Stimulated activated naive CD4-positive, alpha-beta T cell treated with Interleukin-2 at 50 U/mL for 16 hours (primary cell): ENCODE measurements at places on chromosomes 11 and 22.
A peak's percentile ranks its signal among the peaks of the same experiment; 100 is the strongest.

DNA sequence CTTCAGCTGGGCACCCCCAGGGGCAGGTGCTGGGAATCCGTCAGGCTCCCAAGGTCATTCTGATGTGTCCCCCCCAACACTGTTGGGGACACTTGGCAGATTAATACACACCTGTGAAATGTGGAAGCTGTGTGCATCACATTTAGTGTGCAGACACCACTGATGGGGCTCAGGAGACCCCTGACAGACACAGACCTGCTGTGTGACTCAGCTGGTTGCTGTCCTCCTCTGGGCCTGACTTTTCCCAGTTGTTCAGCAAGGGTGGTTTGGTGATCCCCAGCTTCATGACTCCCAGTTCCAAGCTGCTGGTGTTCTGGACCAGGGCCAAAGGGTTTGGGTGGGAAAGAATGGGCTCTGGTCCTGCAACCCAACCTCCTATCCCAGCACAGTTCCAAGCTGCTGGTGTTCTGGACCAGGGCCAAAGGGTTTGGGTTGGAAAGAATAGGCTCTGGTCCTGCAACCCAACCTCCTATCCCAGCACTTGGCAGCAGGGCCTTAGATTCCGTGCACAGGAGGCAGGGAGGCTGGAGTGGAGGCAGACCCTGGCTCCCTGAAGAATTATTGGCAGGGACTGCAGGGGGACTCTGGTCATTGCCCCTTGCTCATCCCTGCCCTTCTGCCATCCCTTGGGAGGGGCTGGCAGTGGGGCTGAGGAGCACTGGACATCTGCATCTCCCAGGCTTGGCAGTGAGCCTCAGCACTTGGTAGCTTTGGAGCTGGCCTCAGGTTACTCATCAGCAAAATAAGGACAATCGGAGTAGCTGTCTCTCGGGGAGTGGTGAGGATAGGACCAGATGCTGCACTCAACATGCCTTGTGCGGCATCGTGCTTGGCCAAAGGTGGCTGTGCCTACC lies 8.4 kb upstream of the OMP start:
- no peak for DNase-seq

DNA sequence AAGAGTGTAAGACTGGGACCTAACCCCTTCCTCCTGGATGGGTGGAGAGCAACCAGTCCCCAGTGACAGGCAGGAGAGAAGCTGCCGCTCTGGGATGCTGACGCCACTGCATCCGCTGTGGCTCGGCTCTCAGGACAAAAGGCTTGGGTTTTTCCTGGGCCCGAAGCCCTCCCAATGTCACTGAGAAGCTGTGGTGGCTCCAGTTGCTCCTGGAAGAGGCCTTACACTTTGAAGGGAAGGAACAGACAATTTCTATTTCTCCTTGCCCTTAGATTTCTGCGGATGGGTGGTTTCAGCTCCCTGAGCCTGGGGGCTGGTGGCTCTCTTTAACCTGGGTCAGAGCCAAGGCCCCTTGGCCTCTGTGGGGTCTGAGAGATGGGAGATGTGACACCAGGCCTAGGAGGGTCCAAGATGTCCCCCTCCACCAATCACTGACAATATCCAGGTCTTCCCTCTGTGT lies 21.4 kb downstream of the TPBGL start:
- DNase-seq = no peak

- DNase-seq = no peak
Observed at GRCh38 chr22:17410576-17410975, 41.3 kb downstream of the CECR2 start.

DNA sequence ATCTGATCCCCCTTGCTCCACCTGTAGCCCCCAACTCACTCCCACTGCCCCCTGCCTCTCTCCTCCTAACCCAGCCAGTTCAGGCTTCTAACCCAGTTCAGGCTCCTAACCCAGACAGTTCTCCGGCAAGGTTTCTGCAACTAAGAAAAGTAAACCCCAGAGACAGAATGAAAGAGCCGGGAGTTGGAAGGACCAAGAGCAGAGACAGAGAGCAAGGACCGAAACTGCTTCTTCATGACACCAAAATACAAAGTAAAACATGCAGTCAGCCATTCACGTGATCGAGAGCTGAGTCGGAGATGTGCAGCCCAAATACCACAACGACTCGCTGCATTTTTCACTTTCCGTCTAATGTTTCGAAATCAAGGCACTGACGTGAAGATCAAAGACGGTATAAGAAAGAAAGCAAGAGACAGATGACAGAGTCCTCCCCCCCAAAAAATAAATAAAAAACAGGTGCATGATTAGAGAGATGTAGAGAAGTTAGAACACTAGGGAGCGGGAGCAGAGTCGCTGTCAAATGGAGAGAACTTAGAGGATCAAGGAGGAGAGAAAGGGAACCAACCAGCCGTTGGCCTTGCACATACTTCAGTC lies 884 bp downstream of the IL10RA start:
- DNase-seq = peak; percentile 78

DNA sequence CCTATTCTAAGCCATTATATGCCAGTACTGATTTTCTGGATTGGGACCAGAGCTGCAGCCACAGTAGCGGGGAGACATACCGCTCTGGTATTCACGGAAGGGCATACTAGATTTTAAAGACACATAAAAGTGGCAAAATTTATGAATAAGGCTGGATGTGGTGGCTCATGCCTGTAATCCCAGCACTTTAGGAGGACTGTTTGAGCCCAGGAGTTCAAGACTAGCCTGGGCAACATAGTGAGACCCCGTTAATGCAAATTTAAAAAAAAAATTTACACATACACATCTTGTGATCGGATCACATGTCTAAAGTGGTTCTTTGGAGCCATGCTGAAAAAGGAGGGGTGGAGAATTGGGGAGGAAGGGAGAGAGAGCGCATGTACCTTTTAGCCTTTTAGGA lies 9.0 kb downstream of the RPL27A start:
- no peak for DNase-seq
